ENCODE measurements at places on chromosomes 16 and 17.

DNA sequence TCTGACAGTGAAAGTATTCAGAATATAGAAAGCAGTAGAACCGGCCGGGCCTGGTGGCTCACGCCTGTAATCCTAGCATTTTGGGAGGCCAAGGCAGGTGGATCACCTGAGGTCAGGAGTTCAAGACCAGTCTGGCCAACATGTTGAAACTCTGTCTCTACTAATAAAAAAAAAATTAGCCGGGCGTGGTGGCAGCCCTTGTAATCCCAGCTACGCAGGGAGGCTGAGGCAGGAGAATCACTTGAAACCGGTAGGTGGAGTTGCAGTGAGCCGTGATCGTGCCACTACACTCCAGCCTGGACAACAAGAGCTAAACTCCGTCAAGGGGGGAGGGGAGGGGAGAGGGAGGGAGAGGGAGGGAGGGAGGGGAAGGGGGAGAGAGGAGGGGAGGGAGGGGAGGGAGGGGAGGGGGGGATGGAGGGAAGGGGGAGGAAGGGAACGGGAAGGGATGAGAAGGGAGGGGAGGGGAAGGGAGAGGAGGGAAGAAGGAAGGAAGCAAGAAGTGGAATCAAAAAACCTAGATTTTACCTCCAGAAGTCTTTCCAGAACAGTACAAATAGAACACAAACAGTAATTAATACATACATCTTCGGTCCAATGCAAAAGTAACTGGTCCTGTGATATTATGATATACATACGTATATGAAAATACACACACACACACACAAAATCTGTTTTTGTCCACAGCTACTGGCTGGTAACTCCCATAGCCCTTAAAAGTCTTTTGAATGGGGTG, 10.9 kb upstream of the NT5C start:
- no peak for DNase-seq

DNA sequence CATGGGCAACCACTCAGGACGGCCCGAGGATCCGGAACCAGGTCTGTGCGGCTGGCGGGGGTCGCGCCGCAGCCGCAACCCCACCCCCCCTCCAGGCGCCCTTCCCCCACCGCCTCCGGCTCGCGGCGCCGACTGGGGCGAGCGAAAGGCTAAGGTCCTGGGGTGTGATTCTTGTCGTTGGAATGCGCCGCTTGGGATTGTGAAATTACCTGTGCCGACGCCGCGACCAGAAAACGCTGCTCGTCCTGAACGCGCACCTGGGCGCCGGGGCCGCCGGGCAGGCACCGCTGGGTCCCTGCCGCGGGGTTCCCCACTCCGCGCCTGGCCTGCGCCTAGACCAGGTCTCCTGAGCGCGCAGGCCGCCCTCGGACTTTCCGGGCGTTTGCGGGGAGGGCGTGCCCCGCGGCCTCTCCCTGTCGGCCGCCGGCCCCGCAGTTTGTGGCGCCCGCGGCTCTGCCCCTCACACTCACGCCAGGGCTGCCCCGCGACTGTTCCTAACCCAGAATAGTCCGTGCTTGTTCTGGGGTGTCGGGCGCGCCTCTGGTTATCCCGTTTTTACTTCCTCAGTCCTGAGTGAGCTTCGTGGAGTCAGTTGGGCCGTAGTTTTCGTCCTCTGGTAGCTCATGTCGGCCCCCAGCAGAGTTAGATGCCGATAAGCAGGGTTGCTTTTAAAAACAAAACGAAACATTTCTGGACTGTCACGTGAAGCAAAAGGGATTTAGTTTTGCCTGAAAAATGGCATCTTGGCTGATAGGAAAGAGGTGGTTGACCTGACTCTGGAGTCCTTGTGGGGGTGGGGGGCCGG, 147.2 kb downstream of the SPECC1 start:
- peak; percentile 50 for DNase-seq

GRCh38 chr16:80743273-80743672, 61.1 kb downstream of the CDYL2 start:
- DNase-seq: no peak

- DNase-seq: no peak
Measured at GRCh38 chr17:35073183-35073790, 9.8 kb upstream of the RFFL start.

DNA sequence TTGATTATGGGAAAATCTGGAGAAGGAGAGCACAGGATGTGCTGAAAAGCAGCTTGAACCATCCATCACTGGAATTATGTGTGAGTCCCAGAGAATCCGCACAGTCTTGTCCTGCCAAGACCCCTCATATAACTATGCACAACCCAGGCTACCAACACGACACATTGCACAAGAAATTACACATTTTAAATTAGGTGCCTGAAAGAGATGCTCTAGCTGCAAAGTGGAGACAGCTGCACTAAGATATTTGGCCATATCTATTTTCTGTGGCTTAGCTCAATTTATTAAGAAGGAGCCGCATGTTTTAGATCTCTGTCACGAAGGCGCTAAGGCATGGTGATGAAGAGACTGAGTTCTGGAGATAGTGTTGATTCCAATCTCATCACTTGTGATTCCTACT, 1308.4 kb downstream of the CDH8 start:
- no peak for DNase-seq

DNA sequence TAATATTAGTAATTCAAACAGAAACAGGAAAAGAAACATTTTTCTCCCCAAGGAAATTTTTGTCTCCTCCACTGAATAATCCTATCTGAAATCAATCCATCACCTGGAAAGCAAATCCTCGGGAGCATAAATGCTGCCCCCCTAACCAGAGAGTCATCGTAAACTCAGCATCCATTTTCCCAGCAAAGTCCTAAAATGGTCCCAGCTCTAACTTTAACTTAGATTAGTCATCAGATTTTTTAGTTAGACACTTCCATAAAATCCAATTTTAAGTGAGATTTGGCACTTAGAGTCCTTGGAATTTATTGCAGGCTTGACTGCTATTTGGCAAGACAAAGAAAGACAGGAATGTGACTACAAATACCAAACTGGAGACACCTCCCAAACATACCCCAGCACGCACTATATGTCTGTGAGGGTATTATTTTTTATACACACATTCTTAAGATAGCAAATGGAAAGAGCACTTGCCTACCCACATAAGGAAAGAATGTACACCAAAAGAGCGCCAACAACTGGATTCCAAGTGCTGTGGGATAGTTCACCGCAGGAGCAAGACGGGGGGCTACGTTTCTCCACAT, 15.4 kb downstream of the SCO1 start:
- no peak for DNase-seq

- DNase-seq: no peak
Measured at GRCh38 chr16:23832882-23833281, 2.9 kb upstream of the PRKCB start.

GRCh38 chr17:30950669-30951399, 20.0 kb upstream of the RNF135 start:
- no peak for DNase-seq

- peak; percentile 51 for DNase-seq
Measured at GRCh38 chr17:82065193-82065637, 389 bp downstream of the DUS1L start.

DNA sequence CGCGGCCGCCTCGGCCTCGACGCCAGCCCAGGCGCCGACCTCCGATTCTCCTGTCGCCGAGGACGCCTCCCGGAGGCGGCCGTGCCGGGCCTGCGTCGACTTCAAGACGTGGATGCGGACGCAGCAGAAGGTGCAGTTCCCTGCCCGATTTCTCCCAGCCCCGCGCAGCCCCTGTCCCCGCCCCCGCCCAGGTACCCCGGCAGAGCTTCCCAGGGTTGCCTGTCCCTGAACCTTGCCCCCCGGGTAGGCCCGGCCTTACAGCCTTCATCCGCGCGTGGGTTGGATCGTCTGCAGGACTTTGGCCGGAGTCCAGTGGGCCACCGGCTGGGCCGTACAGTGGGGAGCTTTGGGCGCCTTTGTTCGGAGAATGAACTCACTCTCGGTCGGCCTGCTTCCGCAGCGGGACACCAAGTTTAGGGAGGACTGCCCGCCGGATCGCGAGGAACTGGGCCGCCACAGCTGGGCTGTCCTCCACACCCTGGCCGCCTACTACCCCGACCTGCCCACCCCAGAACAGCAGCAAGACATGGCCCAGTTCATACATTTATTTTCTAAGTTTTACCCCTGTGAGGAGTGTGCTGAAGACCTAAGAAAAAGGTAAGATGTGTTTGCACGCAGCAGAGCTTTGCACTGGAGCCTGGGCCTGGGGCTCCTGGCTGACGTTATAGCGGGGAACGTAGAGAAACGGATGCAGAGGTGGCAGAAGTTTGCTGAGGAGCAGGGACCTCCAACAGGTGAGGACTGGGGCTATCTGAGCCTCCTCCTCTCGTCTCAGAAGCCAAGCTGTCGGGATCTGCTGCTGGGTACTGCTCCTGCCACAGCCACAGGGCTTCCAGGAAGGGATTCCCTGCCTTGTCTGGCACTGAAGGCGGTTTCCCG, 593 bp downstream of the GFER start:
- no peak for DNase-seq

DNA sequence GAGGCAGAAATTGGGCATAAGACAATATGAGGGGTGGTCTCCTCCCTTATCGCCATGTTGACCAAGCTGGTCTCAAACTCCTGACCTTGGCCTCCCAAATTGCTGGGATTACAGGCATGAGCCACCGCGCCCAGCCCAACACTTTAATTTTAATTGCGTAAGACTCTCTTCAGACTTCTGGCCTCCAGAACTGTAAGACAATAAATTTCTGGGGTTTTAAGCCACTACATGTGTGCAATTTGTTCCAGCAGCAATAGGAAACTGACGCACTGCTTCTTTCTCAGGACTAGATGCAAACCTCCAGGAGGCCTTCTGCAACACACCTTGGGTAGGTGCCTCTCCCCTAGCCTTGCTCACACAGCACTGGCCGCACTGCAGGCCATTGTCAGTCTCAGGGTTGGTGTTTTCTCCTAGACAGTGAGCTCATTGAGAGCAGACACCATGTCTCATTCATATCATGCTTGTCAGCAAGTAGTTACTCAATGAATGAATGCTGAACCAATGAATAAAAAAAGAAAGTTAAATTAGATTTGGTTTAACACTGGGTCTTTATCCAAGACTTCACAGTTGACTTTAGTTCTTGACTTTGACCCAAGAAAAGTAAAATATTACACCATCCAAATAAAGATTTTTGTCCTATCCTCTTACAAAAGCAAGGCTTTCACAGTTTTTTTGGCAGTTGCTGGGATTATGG, 5.5 kb upstream of the ACSF2 start:
- DNase-seq: no peak

- DNase-seq: no peak
Measured at GRCh38 chr17:60151355-60151754, 1.6 kb downstream of the CA4 start.

DNA sequence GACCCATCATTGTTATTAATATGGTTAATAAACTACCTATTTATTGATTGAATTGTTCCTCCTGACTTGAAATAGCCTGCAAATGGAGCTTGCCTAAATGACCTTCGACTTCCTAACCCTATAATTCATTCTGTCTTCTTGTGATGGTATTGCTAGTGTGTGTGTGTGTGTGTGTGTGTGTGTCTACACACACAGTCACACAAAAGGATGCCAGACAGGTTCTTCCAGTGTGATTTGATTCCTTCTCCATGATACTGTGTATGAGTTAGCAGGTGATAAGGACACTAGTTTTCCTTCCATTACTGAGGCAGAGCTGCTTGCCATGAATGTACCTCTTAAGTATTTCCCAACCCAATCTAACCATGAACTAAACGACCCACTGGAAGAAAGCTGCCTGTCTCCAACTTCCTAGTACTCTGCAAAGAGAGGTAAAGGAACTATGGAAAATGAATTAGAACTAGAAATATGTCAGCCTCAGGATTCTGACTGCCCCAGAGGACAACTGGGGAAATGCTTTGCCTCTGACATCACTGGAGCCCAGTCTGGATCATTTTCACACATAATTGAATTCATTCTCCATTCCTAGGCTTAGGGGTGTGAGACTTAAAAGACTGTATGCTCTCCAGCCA, 3.5 kb upstream of the CDC6 start:
- no peak for DNase-seq

GRCh38 chr17:30808785-30809286, 15.7 kb downstream of the CRLF3 start:
- no peak for DNase-seq

GRCh38 chr16:11367483-11367906, 22.2 kb downstream of the RMI2 start:
- no peak for DNase-seq

DNA sequence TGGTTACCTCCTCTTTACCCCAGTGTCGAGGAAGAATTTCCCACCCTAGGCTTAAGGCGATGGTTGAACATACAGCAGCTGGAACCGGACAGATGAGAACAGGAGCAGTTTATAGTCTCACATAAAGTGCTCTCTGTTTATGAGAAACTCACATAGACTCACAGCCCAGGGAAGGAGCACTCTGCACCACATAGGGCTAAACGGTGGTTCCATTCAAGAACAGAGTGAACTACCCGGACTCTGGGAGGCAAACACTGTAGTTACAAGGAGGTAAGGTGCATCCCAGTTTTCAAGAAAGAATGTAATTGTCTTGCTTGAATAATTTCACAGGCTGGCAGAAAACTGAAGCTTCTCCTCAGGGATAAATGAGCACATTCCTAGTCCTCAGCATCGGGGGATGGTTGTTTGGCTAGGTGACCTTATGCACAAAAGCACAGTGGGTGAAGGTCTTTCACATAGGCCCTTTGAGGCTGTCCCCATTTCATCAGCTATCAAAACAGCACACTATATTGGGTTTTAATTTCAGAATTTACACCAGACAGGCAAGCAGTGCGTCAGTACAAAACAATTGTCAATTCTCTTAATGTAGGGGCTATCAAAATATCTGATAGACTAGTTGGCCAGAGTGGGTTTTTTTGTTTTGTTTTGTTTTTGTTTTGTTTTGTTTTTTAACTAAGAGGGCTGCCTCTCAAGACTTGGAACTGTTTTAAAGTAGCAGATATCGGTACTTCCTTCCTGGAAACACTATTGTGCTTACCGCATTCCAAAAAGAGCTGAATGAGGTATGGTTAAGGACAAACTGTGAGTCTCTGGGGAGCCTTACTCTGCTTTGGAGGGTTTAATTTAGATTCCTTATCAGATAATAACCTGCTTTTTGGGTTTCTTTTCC, 918.1 kb upstream of the CDH8 start:
- no peak for DNase-seq

- no peak for DNase-seq
Measured at GRCh38 chr17:78330570-78331224, 29.2 kb downstream of the SOCS3 start.

DNA sequence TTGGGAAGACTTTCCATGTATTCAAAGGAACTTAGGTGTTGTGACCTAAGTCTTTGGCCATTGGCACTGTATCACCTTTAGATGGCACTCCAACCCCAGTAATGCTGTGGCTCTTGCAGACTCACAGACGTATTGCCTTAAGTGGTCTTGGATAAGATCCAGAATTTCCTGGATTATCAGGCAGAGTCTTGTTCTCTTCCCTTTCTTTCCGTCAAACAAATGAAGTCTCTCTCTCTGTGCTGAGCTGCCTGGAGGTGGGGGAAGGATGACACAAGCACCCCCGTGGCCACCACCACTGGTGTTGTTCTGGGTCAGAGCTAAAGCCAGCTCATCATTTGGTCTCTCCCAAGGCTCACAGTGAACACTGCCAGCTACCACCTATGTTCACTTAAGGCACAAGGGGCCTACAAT, 789.9 kb upstream of the KIF2B start:
- no peak for DNase-seq

DNA sequence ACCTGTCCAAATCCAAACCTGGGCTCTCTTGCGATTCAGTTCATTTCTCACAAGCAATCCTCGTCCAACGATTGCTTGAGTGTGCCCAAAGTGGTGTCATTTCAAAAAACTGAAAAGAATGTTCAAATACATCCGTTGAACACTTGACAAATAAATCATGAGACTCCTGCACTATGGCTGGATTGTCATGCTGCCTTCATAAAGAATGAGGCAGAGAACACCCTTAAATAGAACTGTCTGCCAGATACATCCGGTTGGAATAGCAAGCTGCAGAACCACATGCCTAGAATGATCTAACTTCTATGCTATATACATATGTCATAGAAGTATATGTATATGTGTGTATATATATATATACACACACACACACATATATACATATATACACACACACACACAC, 55.4 kb upstream of the HAPSTR1 start:
- DNase-seq: no peak
